ENCODE measurements at places on chromosomes 13 and 19. TPM values are rescaled to one million over a fixed set of nuclear protein-coding genes. Genes with fewer than 3 reads are reported as not detected.

Gene LIG1
- total RNA-seq: 5.6 TPM

Gene RFPL4A
- not detected for total RNA-seq

GRCh38 chr13:95239283-95239682 lies 62.0 kb downstream of the ABCC4 start:
- no peaks in the 10 kb centered on the region for H3K27me3 ChIP-seq
- no peaks in the 10 kb centered on the region for H3K36me3 ChIP-seq
- H3K4me1 ChIP-seq: peaks cover 9% of the 10 kb centered on the region

- H3K27ac ChIP-seq: no peak overlapping the region
- no peaks in the 10 kb centered on the region for H3K27me3 ChIP-seq
- no peak overlapping the region for H3K4me3 ChIP-seq
Measured at GRCh38 chr13:90120026-90120425, 1227.5 kb upstream of the MIR17HG start.
